ENCODE measurements at places on chromosomes 5 and 9. TPM values are rescaled to one million over a fixed set of nuclear protein-coding genes. Genes with fewer than 3 reads are reported as not detected.

The AJM1 gene
- 1.6 TPM for total RNA-seq

- no peak for DNase-seq
These were observed 60.5 kb downstream of the ASTN2 start for GRCh38 chr9:117354244-117354847.

DNA sequence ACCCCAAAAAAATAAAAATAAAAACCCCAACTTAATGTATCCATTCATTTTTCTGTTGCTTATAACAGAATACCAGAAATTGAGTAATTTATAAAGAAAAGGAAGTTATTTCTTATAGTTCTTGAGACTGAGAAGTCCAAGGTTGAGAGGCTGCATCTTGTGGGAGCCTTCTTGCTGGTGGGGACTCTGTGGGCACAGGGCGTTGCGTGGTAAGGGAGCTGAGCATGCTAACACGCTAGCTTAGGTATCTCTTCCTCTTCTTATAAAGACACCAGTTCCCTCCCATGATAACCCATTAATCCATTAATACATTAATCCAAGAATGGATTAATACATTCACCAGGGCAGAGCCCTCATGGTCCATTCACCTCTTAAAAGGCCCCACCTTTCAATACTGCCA lies 150.9 kb downstream of the ZSWIM6 start:
- DNase-seq = no peak

DNA sequence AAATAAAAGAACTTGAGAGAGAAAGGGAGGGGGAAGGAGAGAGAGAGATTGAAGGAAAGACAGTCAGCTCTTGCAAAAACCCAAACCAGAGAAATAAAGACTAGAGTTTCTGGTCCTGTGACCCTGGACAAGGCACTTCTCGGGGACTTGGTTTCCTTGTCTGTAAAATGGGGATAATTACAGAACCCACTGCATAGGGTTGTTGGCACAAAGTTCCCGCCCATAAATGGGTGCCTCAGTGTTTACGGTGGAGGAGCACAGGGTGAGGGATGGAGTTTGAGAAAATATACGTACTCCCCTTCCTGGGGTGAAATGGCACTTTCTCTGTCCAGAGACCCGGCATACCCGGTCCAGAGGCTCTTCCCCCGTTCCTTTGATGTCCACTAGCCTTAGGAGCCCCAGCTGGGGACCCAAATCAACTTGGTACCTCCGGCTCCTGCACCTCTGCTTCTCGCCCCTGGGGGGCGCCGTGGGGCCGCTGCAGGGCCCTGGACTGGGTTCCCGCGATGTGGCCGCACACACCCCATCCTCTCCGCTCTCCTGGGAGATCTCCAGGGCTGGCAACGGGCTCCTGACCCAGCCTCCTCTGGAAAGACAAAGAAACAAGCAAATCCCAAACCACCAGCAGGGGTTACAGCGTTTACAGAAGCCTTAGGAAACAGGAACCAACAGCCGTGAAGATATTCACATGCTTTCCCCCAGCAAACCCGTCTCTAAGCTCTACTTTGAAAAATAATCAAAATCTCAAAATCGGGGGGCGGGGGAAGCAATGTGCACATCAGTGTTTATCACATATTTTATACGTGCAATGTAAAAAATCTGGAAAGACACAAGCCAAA lies 26.3 kb downstream of the PTGES start:
- DNase-seq = peak; percentile 40

- DNase-seq = no peak
These were observed 667.2 kb upstream of the ZNF608 start for GRCh38 chr5:125413496-125414274.

- no peak for DNase-seq
These were observed 134.6 kb downstream of the TENT4A start for GRCh38 chr5:6847870-6848269.

- no peak for DNase-seq
These were observed 331.8 kb upstream of the NMUR2 start for GRCh38 chr5:152736906-152737305.

The C5orf34 gene
- 4.4 TPM for total RNA-seq

DNA sequence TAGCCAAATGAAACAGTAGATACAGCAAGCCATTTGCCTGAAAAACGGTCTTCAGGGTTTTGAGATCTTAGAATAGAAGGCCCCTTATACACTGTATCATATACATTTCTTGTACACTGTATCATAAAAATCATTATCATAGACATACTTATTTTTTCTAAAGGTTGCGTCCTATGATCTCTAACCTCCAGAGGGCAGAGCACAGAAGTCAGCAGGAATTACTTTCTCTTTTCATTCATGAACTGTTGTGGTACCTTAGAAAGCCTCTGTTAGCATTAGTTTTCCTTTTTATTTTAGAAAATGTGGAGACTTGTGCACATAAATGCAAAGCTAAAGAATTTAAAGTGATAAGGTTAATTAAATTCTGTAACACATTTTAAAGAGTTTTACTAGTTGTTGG lies 115.4 kb downstream of the OXCT1 start:
- DNase-seq = no peak

DNA sequence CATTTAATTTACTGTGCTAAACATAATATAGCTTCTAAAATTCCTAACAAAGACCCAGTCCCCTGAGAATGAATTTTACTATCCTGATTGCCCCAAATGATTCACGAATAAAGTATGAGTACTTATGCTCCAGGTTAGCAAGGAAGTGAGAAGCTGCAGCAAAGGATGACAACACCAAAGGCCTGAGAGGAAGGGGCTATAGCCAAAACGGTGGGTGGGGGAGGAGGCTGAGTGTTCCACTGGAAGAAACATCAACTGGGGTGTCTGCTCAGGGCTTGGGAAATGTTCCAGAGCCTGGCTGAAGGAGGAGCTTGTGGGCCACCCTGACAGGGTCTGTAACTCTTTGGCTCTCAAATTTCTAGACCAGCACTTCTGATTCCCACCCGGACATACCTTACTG lies 157.3 kb downstream of the ADAMTS12 start:
- no peak for DNase-seq

DNA sequence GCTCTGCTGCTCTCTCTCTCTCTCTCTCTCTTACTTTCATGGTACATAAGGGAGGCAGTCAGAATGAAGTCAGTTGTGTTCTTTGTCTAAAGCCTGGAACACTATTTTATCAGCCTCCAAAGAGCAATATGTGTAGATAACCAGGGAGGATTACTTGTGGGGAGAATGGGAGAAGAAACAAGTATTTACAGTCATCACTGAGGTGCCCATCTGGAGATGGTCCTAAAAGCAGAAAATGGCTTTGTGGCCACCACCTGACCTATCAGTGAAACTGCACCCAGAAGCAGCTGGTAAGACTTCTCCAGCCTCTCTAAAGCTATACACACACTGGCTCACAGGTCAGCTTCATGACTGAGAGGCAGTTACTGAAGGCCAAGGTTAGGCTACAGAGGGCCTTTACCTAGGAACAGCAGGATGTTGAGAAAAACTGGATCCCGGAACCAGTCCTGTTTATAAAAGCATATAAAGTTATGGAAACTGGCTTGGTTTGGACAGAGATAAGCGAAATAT lies 75.1 kb downstream of the MRPS27 start:
- no peak for DNase-seq

The RNF183 gene
- total RNA-seq = not detected
